ENCODE measurements at places on chromosomes 2 and 18.

DNA sequence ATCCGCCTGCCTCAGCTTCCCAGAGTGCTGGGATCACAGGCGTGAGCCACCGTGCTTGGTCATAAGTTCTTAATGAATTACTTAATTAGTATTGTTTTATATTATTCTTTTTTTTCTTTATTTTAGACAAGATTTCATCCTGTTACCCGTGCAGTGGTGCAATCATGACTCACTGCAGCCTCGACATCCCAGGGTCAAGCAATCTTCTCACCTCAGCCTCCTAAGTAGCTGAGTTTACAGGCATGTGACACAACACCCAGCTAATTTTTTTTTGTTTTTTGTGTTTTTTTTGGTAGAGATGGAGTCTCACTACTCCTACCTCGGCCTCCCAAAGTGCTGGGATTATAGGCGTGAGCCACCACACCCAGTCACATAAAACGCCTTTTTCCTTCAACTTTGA is 17.3 kb downstream of the C2orf42 start:
- DNase-seq, result no peak

- peak; percentile 50 for DNase-seq
Observed at GRCh38 chr2:10042301-10043161, 819 bp upstream of the KLF11 start.

GRCh38 chr2:127389778-127390435 is 2.1 kb upstream of the MAP3K2 start:
- no peak for DNase-seq

GRCh38 chr2:236731767-236732580 is 162.3 kb downstream of the ACKR3 start:
- no peak for DNase-seq

DNA sequence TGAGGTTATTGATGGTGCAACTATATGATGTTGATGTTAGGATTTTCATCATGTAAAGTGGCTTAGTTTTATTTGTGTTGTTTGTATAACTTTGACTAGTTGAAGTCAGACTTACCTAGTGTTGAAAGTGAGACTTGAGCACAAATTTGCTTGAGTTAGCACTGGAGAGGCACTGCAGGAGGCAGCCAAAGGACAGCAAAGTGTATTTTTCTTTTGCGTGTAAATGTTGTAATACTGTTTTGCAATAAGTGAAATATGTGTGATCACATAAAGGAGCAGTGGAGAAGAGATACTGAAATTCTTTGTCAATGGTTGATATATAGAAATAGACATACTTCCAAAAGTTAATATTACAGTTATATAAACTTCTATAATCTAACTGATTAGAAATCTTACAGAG is 332.0 kb upstream of the RAB12 start:
- no peak for DNase-seq

Measured in cortex of kidney (tissue), 1 donor.